EH (cell line): ENCODE measurements at places on chromosomes 12 and 14.

- peak; percentile 45 for DNase-seq
These were observed 2.2 kb upstream of the PPTC7 start for GRCh38 chr12:110585231-110585799.

DNA sequence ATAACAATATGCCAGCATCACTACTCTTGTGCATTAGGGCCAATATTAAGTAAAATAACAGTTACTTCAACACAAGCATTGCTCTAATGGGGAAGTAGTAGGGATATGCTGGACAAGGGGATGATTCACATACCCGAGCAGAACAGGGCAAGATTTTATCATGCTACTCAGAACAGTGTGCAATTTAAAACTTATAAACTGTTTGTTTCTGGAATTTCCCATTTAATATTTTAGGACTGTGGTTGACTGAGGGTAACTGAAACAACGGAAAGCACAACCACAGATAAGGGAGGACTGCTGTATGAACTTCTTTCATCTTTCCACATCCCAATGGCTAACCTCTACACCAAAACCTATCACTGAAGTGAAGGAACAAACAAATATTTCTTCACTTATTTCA, 36.8 kb downstream of the SARNP start:
- DNase-seq, result peak; percentile 70

GRCh38 chr14:91570021-91570420, 59.9 kb upstream of the PPP4R3A start:
- DNase-seq, result no peak

- DNase-seq, result no peak
These were observed 85.5 kb downstream of the CEP83 start for GRCh38 chr12:94374124-94374523.

GRCh38 chr12:89245090-89245489, 107.2 kb downstream of the DUSP6 start:
- DNase-seq, result peak; percentile 53

GRCh38 chr12:124919521-124920352, 5.3 kb upstream of the UBC start:
- no peak for DNase-seq

DNA sequence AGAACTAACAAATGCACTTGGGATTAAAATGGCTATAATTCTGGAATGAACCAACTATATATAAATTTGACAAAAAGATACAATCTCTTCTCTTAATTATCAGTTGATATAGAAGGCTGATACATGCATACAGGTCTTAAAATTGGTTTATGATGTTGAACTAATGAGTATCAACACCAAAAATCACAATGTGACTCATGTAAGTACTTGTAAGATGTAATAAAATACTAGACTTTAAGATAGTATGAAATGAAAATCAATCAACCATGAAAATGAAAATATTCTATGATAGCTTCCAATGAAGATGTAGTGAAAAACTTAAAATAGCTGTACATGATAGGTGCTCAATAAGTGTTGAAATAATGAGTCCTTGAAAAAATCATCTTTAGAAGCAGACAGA, 116.6 kb upstream of the SOX5 start:
- no peak for DNase-seq

DNA sequence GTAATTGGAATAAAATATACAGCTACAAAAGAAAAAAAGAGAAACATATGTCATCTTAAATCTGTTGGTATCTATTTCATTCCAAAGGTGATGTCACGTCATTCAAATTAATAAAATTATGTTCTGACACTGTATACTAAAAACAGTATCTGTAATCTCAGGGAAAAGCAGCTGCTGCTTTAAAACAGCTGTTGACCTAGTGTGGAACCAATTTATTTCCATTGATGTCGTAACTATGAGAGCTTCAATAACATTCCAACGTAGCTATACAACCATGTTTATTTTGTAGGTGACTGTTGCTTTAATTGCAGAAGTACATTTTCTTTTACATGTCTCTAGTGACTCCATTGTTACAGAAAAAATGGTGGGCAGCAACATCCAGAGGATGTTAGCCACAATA, 571.7 kb downstream of the RPS29 start:
- DNase-seq, result no peak

DNA sequence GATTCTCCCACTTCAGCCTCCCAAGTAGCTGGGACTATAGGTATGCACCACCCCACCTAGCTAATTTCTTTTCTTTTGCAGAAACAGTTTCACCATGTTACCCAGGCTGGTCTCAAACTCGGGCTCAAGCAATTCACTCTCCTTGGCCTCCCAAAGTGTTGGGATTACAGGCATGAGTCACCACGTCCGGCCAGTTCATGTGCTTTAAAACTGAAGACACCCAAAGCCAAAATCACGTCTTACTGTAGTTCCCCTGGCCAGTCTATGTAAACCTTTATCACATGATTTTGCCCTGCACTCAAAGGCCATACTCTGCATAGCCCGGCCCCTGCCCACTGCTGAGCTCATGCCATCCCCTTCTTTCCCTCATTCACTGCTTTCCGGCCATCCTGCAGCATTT, 4.5 kb downstream of the ALKBH2 start:
- DNase-seq, result peak; percentile 52

GRCh38 chr12:132052196-132052932, 91.8 kb downstream of the DDX51 start:
- no peak for DNase-seq

DNA sequence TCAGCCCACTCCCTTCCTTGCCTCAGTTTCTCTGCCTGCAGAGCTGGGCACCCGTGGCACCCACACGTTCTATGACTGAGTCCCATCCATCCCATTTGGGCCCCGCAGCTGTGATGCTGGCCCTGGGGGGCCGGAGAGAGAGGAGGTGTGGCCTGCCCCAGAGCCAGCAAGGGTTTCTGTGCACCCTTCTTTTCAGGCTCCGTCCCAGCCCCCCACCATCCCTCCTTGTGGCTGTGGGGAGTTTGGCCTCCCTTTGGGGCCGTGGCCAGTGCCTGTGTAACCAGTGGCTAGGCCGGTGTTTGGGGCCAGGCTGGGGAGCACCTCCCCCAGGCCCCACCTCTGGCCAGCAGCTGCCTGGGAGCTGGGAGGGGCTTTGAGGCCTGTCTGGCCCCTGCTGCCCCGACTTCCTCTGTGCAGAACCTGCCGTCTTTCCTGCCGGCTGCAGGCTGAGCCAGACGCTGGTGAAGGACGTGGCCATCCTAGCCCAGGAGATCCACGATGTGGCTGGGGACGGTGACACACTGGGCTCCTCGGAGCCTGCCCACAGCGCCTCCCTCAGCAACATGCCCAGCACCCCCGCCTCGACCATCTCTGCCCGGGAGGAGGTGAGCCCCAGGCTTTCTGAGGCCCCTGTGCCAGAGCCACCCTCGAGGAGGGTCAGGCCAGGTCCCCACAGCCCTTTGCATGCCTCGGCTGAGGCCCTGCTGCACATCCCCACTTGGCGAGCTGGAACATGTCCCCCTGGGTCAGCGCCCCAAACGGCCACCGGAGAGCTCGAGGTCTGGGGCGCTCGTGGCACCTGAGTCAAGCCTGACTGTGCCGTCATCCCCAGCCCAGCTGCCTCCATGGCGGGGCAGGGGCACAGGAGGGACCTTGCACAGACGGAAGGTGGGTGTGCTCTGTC, 27.7 kb downstream of the CEP170B start:
- DNase-seq, result no peak
